ENCODE measurements at places on chromosomes 1 and 21.

DNA sequence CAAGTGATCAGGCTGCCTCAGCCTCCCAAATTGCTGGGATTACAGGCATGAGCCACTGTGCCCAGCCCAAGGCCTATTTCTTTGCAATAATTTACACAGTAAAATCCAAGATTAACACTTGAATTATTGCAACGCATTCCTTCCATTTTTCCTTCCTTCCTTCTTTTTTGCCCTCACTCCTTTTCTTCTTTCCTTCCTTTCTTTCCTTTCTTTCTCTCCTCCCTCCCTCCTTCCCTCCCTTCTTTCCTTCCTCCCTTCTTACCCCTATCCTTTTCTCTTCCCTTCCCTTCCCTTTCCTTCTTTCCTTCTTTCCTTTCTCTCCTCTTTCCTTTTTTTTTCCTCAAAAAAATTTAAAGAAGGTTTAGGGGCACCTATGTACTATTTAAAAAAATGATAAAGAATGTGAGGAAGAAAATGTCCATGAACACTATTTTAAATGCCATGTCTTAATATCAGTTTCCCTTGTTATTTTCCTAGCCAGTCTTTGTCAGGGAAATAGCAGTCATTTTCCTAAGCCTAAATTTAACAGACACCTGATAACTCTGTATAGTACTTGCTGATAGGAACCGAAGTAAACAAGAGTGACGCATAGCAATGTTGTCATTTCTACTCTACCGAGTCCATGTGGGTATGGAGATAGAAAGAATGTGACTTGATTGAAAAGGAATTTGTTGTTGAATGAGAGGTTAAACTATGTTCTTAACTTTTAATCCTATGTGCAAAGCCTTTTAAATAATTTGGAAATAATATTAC, 79.8 kb upstream of the HMCN1 start:
- no peak for DNase-seq

DNA sequence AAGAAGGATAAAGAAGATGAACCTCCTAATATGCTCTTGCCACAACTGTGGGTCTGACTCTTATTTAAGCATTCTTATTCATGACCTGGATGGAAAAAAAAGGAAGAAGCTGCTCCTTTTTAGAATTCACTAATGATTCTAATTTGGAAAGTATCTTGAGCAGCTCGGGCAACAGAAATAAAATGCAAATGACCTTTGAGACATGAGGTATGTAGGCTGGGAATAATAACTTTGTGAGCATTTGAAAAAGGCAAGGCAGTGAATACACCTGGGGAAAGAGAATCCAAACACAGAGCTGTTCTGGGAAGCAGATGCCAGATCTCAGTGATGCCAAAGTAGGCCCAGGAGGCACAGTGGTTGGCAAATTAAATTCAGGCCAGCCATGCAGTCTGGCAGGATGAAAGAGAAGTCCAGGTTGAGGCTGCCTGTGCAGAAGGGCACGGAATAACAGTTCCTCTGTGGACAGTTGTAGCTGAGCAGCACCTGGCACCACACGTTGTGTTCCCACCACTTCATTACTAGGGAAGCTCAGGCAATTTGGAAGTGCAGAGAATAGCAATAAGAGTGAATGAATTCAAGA, 320.8 kb upstream of the ST6GALNAC5 start:
- no peak for DNase-seq

GRCh38 chr1:174017231-174017970, 4.8 kb downstream of the RC3H1 start:
- peak; percentile 18 for DNase-seq

DNA sequence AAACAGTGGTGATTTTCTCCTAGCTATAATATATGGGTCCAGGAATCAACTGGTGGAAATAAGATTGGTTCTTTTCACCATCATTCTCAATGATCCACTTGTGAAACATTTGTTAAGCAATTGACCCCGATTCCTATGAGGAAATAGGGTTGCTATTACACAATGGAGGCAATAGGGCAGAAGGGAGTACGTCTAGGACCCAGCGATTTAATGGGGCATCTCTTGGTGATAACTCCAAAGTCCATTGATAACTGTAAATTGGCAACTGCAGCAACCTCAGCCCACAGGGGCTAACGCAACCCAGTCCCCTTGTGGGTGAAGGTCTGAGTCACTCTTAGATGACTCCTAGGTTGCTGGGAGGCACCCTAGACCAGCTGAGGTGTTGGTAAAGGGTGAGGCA, 62.5 kb upstream of the BARHL2 start:
- DNase-seq = no peak

GRCh38 chr1:238954865-238955264, 431.5 kb upstream of the CHRM3 start:
- peak; percentile 18 for DNase-seq

- DNase-seq = peak; percentile 15
Observed at GRCh38 chr1:50333595-50333974, 89.7 kb downstream of the DMRTA2 start.

DNA sequence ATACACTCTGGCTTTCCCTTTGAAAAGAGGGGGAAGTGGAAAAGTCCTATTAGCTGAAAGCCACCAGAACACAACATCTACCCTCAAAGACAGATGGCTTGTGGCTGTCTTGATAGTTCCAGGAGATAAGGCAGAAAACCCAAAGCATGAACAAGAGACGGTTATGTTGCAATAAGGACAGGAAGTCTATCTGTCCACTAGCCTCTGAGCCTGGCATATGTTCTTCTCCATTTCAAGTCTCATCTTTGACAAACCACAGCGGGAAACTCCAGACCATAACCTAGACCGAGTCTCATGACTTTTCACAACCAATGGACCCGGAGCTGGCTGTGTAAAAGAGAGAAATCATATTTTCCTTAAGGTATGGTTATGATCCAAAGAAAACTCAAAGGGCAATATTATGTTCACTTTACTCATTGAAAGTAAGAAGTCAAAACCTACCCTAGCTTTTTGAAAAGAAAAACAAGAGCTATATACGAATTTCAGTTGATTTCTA, 33.8 kb downstream of the DUSP10 start:
- no peak for DNase-seq

GRCh38 chr1:207810606-207811295, 58.9 kb downstream of the CD46 start:
- no peak for DNase-seq
